ENCODE measurements at places on chromosomes 12 and 14. TPM values are rescaled to one million over a fixed set of nuclear protein-coding genes. Genes with fewer than 3 reads are reported as not detected.

DNA sequence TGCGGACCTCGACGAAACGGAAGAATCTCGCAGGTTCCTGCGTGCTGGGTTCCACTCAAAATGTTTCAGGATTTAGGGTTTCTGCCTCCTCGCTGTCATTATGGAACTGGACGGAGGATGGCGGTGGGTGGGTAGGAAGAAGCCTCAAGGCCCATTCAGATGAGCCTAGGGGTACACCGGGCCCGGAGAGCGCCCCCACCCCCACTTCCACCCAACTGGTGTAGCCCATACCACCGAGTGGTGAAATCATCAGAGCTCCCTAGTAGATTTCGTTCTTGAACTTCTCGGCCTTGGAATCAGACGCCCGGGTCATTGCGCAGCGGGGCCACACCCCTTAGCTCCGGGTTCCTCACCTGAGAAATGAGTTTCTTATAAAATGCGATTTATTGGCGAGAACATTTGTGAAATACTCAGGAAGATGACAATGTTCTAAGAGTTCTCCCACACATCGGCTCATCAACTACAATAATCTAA, 13.3 kb upstream of the TBX3 start:
- no peak for DNase-seq

The TAS2R9 gene
- not detected for total RNA-seq

The IL26 gene
- total RNA-seq: not detected

- no peak for DNase-seq
These were observed 125.5 kb downstream of the ZFP36L1 start for GRCh38 chr14:68667313-68667791.

GRCh38 chr12:130070126-130070611, 92.1 kb upstream of the FZD10 start:
- DNase-seq: peak; percentile 78

- DNase-seq: no peak
These were observed 1.7 kb downstream of the M6PR start for GRCh38 chr12:8947737-8948136.

GRCh38 chr12:80954857-80955520, 17.3 kb upstream of the LIN7A start:
- no peak for DNase-seq

The ITPK1 gene
- total RNA-seq: 24.7 TPM

DNA sequence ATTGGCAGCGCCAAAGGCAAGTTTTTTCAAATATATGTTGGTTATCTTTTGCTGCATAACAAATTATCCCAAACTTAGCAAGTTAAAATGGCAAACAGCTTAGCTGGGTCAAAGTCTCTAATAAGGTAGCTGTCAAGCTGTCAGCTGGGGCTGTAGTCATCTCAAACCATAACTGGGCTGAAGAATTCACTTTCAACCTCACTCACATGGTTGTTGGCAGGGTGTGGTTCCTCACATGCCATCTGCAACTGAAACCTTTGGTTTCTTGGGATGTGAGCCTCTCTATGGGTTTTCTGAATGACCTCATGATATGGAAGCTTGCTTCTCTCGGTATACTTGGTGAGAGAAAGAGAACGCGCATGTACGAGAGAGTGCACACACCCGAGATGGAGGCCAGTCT, 125.4 kb downstream of the LRIG3 start:
- DNase-seq: no peak

- peak; percentile 82 for DNase-seq
These were observed 18.8 kb upstream of the GAS2L3 start for GRCh38 chr12:100554608-100555077.

DNA sequence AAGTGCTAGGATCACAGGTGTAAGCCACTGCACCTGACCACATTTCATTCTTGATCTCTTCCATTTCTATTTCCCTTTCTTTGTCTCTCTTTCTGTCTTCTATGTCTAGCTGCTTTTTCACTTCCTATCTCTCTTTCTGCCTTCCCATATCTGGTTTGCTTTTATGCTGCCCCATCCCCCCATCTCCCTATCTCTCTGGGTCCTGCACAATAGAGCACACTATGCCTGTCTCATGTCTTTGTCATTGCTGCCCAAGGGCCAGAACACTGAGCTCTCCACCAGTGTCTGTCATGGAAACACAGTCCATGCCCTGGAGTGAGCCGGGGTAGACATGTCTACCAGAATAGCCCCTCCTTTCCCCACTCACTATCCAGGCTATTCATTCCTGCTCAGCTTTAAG, 12.3 kb upstream of the RARG start:
- no peak for DNase-seq

DNA sequence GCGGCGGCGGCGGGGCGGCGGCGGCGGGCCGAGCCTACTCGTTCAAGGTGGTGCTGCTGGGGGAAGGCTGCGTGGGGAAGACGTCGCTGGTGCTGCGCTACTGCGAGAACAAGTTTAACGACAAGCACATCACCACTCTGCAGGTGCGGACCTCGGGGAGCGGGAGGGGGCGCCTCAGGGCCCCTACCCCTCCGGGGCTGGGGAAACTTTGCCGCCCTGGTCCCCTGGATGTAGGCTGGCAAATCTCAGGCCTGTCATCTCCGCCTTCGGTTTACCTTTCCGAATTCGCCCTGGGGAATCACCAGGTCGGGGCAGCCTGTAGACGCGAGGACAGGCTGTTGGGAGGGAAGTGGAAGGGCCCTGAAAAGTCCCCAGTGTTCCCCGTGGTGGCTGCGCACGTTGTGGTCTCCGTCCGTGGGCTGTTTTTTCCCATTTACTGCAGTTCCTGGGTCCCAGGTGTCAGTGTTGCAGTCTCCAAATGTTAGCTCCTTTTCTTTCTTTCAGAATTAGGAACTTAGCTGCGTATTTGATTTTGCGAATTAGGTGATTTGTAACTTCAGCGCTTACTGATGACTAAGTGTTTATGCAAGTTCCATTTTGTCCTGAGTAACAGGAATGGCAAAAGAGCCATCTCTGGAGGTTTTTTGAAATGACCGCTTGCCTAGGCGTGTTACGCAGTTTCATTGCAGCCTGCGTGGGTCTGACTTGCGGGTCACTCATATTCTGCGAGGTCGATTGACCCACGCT, 656 bp downstream of the RAB21 start:
- DNase-seq: peak; percentile 24

GRCh38 chr14:64232095-64232838, 61.9 kb downstream of the ESR2 start:
- peak; percentile 79 for DNase-seq

The DERA gene
- 54.6 TPM for total RNA-seq

DNA sequence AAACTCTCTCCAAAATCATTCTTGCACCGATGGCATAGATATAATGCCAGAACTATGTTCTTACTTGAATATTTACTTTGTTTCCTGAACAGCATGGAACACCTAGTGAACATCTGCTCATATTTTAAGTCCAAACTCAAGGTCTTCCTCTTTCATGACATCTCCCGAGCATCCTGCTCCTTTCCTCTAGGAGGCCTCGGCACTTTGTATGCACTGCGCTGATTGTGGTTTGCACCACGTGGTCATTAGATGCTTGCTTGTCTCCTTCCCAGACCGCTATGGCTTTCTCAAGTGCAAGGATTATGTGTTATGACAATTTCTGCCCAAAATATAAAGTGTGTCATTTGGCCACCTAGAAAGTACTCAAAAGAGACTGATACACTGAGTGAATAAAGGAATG, 912.0 kb downstream of the GALC start:
- DNase-seq: no peak

DNA sequence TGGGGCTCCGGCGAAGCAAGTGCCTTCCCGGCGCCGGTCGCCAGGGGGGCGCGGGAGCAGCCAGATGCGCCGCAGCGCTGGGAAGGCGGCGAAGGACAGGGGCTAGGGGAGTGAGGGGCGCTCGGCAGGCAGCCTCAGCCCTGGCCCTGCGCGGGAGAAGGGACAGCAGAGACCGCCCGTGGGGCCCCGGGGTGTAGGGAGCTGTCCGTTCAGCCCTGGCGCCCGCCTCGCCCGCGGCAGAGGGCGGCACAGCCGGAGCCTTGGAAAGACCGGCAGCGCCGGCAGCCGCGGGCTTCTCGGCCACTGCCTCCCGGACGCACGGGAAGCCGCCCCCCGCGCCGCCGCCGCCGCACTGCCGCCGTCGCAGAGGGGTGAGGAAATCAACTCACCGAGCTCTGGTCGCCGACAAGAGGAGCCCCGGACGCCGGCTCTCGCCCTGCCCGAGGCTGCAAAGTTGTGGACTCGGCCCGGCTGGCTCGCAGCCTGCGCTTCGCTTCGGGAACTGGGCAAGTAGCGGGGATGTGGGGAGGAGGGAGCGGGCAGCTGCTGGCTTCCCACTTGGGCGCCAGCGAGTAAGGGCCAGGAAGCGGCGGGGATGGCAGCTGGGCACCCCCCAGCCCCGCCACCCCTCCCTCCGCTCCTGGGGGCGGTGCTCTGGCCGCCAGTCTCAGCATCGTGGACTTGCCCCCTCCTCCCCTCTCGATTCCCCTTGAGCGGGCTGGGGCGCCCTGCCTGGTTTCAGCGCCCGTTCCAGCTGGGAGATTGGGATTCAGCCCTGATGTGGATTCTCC, at the start of gene ZDHHC22:
ZDHHC22 (minus strand) TSS at position 578 of the 791 bp plus-strand sequence. CDS start 2,053 bp downstream, outside the sequence.
- DNase-seq: peak; percentile 54

The IRAK3 gene
- total RNA-seq: 0.09 TPM

- DNase-seq: no peak
These were observed 101.0 kb downstream of the SINHCAF start for GRCh38 chr12:31224768-31225448.

The CCDC196 gene
- total RNA-seq: not detected

DNA sequence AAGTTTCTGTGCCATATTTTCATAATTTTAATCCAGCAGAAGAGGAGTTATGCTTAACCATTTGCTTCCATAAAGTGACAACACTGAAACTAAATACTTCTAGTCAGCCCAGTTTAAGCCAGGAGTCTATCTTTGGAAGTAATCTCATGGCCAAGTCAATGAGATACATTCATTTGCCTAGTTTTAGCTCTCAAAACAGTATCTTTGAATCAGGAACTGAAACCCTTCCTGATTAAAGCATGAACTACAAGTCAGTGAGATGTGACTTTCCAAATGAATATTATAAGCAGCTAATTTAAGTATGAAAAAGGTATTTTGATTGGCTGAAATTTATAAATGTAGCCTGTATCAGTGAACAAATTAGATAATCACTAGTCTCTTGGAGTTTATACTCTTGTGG, 491.5 kb downstream of the SLC6A15 start:
- DNase-seq: no peak

The OTOGL gene
- 1.4 TPM for total RNA-seq

The TMEM119 gene
- total RNA-seq: 0.57 TPM

- no peak for DNase-seq
These were observed 15.3 kb downstream of the PPP1R13B start for GRCh38 chr14:103832046-103832445.

The STAB2 gene
- not detected for total RNA-seq

GRCh38 chr12:95396849-95397468, 77.0 kb upstream of the METAP2 start:
- DNase-seq: peak; percentile 5

GRCh38 chr14:67370830-67371229, 10.7 kb downstream of the EIF2S1 start:
- DNase-seq: no peak

The KRT85 gene
- total RNA-seq: not detected

GRCh38 chr12:71438670-71439361, 782 bp upstream of the LGR5 start:
- DNase-seq: peak; percentile 41

- DNase-seq: no peak
These were observed 21.2 kb upstream of the RNF34 start for GRCh38 chr12:121378736-121379135.

GRCh38 chr12:93777254-93777653, 100.1 kb downstream of the CRADD start:
- no peak for DNase-seq

DNA sequence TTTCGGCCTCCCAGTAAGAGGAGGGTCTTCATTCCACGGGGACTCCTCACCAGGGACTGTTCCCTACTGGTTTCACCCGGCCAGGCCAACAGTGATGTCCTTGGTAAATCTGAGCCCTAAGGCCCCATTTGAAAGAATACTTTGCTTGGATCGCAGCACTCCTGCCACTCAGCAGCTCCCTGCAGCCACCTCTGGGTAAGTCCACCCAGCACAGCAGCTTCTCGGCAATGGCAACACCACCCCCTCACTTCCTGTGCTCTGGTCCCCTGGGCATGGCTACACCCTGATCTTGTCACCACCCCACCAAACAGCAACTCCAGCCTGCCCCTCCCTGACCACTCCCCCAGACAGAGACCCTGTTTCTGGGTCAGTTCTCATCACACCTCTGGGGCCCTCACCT, 100.3 kb downstream of the SETD3 start:
- no peak for DNase-seq

Data from Daoy (cell line).